ENCODE measurements at places on chromosomes 7 and 10.

GRCh38 chr7:8536431-8536830 lies 103.0 kb downstream of the NXPH1 start:
- DNase-seq, result no peak

GRCh38 chr7:95675016-95675415 lies 78.7 kb upstream of the PDK4 start:
- no peak for DNase-seq

DNA sequence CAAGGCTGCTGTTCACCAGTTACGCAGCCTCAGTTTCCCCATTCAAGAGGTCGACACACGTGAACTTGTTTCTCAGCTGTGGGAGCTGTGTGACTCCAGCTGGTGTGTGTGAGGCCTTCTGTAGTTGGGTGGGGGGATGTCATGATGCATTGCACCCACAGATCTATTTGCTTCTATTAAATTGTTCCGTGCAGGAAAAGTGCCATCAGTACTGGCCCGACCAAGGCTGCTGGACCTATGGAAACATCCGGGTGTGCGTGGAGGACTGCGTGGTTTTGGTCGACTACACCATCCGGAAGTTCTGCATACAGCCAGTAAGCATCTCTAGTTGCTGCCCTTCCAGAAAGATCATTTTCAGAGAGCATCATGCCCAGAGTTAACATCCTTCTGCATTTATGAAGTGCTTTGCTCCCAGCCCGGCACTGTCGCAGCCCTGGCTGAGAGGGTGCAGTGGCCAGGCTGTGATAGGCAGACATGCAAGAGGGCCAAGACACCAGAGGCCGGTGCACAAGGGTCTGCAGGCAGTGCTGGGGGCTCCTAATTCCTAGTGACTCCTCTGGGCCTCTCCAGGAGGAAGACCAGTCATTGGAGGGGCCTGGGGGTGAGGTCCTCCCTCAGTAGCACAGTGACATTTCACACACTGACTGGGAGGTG lies 60.2 kb downstream of the MKI67 start:
- no peak for DNase-seq

DNA sequence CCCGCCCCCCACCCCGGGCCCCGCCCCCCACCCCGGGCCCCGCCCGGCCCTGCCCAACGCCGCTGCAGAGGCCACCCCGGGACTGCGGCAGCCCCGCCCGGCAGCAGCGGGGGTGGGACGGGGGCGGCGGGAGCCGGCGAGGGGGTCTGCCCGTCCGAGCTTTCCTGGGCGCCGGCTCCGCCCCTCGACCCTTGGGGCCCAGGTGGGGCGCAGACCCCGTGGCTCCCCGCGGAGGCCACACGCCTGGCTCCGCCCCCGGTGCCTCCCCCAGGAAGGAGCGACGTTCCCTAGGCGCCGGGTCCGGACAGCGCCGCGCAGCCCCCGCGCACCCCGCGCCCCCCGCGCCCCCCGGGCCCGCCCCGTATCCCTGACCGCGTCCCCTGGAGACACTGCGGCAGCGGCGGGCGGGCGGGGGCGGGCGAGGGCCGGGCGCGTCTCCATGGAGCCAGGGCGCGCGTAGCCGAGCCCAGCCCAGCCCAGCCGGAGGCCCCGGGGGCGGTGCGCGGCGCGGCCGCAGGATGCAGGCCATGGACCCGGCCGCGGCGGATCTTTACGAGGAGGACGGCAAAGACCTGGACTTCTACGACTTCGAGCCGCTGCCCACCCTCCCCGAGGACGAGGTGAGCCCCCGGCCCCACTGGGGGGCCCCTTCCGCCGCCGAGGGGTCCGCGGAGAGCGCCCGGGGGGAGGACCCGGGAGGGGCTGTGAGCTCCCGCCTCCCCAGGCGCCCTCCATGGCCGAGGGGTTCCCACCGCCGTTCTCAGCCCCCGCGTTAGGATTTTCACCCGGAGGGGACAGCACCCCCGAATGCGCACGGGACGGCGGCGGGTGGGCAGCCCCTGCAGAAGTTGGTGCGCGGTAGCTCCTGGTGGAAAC lies at the start of gene KNDC1:
TSS of gene KNDC1 (plus strand) at position 270 of the 876 bp plus-strand sequence. CDS start at position 519, 249 bp downstream.
- peak; percentile 52 for DNase-seq

- DNase-seq, result no peak
These were observed 6.4 kb upstream of the MSS51 start for GRCh38 chr10:73439605-73440312.

- peak; percentile 18 for DNase-seq
These were observed 453 bp upstream of the GALNT17 start for GRCh38 chr7:71131256-71132126.

DNA sequence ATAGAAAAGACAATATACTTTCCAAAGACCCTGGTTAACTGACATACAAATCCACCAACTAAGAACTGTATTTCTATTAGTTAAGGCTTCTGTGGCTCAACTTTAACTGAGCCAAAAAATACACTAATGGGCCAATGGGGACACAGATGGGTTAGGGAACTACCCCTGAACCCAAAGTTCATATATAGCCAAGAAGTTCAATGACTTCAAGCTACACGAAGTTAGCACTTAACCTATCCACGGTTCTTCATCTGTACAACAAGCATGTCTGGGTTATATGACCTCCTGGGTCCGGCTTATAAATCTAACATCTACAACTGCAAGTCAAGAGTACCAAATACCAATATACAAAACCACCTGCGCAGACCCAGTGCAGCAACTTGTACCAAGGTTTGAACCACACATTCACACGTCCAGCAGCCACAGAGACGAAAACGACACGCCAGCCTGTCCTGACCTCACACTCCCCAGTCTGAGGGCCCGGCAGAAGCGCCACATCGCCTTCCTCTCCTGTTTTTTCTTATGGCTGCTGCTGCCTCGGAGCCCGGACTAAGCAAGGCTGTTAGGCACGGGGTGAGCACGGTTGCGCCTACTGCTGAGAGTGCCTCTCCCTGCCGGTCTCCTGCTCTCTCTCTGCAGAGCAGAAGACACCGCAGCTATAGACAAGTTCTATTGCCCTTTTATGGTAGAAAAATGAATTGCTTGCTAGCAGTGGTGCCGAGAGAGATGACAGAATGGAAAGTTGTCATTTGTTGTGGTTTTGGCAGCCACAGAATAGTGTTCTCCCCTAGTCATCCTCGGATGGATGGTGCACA lies 86.3 kb downstream of the RNF216 start:
- DNase-seq, result no peak

GRCh38 chr10:33559105-33559504 lies 224.6 kb upstream of the NRP1 start:
- no peak for DNase-seq

GRCh38 chr10:117790179-117790578 lies 247.6 kb downstream of the EMX2 start:
- DNase-seq, result no peak

DNA sequence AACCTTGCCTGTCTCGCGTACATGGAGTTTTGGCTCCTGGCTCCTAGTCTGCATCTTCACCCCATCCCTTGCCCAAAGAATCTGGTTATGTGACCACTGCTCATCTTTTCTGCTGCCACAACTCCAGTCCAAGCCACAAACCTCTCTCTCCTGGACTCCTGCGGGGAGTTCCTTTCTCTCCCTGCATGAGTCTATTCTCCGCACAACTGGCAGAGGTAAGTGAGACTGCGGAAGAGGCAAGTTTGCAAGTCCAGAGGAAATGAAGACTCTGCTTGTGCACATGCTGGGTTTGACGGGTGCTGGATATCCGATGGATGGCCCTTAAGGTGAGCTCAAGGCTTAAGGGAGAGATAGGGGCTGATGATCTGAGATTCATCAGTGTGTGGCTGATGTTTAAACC lies 61.0 kb downstream of the TRUB1 start:
- DNase-seq, result no peak

DNA sequence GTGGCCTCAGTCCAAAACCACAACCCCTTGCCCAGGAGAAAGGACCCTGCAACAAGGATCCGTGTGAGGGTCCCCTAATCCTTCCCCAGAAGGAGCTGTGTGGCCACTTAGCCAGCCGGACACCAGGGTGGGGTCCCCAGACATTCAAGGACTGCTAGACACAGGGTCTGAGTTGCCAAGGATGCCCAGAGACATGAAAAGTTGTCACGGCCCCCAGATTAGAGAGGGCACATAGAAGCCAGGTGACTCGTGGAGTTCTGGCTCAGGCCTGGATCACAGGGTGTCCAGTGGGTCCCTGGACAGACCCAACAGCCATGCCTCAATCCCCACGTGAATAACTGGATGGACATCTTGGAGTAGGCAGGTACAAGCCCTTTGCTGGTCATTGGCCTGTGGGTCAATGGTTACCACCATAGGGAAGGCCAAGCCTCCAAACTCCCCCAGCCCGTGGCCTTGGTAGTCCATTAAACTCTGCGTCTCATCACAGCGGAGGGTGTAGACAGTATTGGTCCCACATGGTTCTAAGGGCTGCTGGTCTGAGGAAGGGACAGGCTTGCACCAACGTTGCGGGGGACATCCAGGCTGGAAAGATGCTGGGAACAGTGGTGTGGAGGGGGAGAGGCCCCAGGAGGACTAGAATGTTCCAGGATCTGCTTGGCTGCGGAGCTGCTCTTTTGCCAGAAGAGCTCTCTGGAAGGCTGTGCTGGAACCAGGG lies 205.9 kb upstream of the PPP2R2D start:
- DNase-seq, result no peak

DNA sequence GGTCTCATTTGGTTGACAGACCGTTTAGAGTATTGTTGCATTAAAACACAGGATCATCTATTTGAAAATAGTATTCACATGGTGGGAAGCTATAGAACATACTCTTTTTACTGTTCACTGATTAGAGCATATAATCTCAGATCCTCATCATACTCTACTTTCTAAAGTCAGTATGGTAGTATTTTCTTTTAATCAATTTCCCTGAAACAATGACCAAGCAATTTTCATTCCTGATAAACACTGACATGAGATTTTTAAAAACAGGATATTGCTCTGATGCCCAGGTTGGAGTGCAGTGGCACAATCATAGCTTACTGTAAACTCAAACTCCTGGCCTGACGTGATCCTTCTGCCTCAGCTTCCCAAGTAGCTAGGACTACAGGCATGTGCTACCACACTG lies 63.9 kb downstream of the PTPN12 start:
- DNase-seq, result no peak

DNA sequence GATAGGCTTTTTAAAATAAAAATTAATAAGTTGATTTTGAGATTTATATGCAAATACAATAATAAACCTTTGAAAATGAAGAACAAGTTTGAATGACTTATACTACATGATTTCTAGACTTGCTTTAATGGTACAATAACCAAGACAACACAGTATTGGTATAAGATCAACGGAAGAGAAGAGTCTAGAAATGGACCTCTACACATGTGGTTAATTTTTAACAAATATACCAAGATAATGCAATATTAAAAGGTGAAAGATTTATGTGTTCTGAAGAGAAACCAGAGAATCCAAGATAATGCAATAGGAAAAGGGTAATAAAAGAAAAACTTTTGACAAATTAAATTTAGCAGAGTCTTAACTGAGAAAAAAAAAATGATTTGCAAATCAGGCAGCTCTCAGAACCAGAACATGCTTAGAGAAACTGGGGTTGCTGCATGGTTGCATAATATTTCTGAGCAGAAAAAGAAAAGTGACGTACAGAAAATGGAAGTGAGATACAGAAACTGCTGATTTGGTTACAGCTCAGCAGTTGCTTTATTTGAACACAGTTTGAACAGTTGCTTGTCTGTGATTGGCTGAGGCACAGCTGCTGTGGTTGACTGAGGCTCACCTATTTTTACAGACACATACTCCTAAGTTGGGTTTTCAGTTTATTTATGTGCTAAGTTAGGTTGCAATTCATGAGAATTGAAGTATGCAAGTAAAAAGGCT lies 365.9 kb downstream of the CRPPA start:
- no peak for DNase-seq

GRCh38 chr7:30166155-30166840 lies 31.5 kb downstream of the MTURN start:
- no peak for DNase-seq

DNA sequence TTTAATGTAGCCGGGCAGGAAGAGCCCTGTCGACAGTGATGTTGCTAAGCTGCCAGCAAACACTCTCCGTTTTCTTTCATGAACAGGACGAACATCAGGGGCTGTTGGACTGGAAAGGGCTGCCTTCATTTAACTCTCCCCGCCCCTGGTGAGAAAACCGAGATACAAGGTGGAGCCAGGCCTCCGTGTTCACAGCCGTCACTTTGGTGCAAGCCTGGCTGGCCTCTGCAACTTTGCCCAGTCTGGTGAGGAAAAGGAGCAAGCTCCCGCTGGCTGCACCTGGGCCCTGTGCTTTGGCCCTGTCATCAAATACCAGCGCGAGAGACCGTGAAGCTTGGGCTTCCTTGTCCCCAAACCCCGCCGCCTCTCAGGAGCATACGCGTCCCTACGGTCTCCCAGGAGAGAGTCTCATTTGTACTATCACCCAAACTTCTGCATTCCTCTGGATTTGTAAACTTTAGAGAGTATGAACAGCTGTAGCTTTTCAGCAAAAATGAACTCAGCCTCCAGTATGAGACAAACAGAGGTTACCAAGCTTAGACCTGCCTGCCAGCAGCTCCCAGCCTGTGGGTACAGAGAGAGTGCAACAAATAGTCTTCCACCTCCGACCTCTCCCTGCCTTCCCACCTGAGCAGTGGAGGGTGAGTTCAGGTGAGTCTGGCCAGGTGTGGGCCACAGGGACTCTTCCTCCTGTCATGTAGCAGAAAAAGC lies 445.3 kb upstream of the MGMT start:
- peak; percentile 15 for DNase-seq

DNA sequence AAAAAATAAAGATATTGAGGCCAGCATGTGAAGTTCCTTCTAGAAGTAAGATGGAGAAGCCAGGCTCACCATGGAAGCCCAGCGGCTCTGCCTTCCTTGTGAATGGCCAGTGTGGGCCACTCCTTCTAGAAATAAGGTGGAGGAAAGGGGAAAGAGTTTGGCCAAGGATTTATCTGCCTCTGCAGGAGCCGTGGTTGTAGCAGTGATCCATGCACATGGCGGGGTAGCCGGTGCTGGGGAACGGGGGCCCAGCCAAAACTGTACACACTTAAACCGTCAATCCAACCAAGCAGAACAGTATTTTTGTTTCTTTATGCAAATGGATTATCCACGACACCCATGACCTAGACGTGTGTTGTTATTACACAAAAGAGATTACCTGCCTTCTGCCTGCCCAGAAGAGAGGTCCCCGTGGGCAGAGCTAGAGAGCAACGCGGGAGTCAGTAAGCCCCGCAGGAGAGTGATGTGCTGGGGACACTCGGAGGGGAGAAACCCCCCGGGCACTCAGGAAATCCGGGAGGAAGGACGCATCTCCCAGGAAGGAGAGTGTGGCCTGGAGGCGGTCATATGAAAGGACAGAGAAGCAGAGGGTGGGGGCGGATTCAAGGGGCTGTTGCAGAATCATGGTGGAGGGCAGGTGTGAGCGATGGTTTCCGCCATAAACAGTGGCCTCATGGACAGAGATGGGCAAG lies 218.4 kb upstream of the PPP2R2D start:
- no peak for DNase-seq

DNA sequence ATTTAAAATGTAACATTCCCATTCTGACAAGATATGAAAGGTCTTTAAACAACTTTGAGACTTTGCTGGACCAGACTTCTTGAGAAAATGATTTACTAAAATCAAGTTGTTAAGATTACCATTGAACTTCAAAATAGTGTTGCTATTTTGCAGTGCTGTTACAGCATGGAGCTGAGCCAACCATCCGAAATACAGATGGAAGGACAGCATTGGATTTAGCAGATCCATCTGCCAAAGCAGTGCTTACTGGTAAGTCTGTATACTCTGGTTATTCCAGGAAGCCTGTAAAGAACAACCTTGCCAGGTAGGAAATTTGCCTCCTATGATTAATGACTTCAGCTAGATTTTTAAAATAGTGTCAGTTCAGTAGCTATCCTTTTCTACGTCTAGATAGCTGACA lies 18.8 kb downstream of the TNKS2 start:
- DNase-seq, result no peak

GRCh38 chr10:15591937-15592336 lies 127.8 kb downstream of the ITGA8 start:
- DNase-seq, result no peak

Data from endothelial cell (in vitro differentiated cells).